Stimulated activated CD8-positive, alpha-beta memory T cell treated with anti-CD3 and anti-CD28 coated beads, Interleukin-7, amount 100 ng/mL, for 1 hour (primary cell): ENCODE measurements at places on chromosomes 5 and 9.

GRCh38 chr9:76302947-76303550, 91.2 kb downstream of the RFK start:
- DNase-seq: no peak

GRCh38 chr9:14170973-14171596, 142.9 kb downstream of the NFIB start:
- DNase-seq: no peak

DNA sequence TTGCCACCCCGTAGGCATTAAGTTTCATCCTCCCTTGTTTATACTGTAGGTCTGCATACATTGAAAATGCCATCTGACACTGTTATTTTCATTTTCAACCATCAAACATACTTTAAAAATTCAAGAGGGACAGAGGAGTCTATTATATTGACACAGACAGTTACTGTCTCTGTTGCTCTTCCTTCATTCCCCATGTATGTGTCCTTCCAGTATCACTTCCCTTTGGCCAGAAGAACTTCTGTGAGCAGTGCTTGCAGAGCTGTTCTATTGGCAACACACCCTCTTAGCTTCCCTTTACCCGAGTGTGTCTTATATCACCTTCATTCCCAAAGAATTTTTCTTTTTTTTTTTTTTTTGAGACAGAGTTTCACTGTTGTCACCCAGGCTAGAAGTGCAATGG, 42.8 kb downstream of the RASGEF1C start:
- no peak for DNase-seq

DNA sequence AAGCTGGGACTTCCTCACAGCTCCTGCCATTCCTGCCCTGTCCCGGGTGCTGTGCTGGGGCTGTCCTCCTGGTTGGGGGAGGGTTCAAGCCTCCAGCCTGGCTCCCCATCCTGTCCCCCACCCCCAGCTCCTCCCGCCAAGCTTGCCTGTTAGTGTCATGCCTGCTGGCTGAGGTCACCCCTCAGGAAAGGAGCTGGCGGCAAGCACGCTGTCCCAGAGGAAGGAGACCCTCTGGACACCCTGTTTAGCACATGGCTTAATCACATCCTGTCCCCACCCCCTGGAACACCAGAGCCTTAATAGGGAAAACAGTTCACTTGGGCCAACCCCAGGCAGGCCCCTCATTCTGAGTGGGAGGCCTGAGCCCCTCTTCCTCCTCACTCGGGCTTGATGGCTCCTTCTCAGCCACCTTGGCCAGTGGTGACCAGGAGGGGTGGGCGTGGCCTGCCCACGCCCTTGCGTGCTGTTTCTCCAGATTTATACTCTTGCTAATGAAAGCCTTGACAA, 9.2 kb upstream of the PHYHD1 start:
- no peak for DNase-seq

DNA sequence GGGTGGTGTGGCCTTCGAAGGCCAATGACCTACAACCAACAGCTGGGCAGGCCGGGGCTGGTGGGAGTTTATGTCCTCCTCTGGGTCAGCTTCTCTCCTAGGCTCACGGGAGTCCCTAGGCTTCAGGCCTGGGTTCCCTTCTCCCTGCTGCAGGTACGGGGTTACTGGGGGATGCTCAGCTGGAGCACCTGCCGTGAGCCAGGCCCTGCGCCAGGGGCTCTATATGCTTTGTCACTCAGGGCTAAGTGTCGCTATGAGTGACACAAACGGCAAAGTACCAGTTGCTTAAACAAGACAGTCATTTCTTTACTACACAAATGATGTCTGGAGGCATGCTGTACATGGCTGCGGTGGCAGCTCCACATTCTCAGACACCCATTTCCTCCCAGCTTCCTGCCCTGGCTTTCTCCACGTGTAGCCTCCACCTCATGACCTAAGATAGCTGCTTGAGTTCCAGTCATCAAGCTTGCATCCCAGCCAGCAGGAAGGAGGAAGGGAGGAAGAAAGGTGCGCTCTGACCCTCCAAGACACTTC, 22.5 kb upstream of the NINJ1 start:
- no peak for DNase-seq

GRCh38 chr9:122090981-122091380, 2.1 kb downstream of the TTLL11 start:
- DNase-seq: no peak

- no peak for DNase-seq
Observed at GRCh38 chr5:14231890-14232289, 88.7 kb downstream of the TRIO start.

DNA sequence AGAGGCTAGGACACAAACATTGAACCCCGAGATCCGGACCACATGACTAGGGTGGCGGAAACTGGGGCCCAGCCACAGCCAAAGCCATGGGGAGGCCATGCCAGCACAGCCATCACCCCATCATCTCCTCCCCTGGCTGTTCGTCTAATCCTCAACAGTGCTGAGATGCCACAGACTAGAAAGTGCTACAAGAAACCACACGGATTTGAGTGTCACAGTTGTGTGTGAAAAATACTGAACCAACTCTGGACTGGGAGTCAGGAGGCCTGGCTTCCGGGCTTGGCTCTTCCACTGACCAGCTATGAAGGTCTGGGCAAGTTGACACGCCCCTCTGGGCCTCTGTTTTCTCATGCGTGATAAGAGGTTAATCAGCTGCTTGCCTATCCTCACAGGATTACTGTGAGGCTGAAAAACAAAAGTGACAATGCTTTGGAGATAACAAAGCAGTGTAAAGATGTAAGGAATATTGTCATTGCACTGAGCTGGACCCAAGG, 38.8 kb upstream of the SHB start:
- no peak for DNase-seq

- no peak for DNase-seq
Observed at GRCh38 chr9:79551994-79552393, 19.8 kb upstream of the TLE4 start.

- DNase-seq: no peak
Observed at GRCh38 chr9:87862536-87863268, 20.0 kb upstream of the SPATA31E1 start.

DNA sequence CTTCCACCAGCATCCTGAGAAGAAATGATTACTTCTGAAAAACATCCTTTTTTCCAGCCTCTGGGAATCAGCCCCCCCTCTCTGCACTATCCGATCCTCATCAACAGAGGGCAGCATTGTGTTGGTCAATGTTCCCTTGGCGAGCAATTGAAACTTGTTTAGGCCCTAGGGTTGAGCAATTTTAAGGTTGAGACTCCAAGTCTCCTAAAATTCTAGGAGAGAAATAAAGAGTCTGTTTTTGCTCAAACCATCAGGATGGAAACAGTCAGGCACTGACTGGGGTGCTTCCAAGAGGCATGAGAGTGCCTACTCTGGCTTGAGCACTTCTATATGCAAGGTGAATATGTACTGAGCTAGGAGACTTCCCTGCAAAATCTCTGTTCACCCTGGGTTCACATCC, 12.4 kb upstream of the CYFIP2 start:
- no peak for DNase-seq

GRCh38 chr5:66041627-66042026, 102.5 kb upstream of the SREK1 start:
- no peak for DNase-seq

DNA sequence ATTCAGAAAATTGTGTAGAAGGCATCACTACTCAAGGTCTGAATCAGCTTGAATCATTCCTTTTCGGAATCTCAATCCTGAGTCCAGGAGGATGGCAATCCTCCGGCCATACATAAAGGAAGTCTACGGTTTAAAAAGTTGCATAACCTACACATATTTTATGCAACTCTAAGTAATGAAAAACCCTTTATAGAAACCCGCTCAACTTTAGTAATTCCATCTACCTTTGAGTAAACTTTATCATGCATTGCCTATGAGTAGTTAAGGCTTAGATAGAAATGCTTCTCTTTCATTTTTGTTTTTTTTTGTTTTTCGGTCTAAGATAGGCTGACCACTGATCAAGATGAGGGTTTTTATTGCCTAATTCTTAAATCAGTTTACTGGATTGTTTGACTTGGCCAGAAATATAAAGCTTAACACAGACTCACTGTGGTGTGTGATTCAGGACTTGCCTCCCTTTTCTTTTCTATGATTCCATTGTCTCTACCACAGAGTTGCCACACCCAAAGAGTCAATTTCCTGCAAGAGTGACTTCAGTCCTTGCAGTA, 85.0 kb downstream of the LURAP1L start:
- no peak for DNase-seq

- DNase-seq: no peak
Observed at GRCh38 chr5:122377026-122377425, 65.0 kb downstream of the SNCAIP start.

GRCh38 chr9:114050646-114051045, 27.5 kb downstream of the AMBP start:
- no peak for DNase-seq

GRCh38 chr9:19231126-19231903, 822 bp downstream of the DENND4C start:
- no peak for DNase-seq

DNA sequence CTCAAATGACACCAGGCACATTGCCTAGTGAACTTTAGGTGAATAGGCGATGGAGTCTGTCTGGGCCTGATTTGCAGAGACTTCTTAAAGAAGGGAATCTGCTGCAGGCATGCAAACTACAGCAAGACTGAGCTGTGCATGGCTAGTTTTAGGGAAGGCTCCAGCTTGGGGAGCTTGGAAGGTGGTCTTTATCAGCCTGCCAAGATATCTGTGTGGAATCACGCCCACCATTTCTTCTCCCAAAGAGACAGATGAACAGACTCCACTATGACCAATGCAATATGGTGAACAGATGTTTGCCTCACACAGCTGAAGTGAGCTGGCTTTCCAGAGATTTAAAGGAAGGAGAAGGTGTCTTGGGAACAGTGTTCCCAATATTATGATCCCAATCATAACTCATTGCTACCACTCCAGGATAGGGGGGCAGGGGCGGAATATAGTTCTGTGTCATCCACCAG, 129.0 kb upstream of the HMHB1 start:
- DNase-seq: no peak

DNA sequence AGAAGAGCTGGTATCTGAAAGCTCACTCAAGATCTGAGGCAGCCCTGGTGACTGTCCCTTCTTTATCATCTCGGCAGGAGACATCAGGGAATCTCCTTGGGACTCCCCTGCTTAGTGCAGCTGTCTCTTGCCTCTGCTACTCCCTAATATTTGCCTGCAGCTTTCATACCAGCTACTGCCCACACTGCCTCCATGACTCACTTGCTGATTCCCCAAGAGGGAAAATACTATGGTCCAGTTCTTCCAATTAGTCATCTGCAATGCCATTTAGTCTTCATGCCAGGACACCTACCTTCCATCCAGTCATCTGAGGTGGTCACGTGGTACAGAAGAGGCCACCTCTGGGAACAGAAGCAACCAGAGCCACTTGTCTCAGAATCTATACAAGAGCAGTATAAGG, 270.8 kb downstream of the NTRK2 start:
- no peak for DNase-seq

DNA sequence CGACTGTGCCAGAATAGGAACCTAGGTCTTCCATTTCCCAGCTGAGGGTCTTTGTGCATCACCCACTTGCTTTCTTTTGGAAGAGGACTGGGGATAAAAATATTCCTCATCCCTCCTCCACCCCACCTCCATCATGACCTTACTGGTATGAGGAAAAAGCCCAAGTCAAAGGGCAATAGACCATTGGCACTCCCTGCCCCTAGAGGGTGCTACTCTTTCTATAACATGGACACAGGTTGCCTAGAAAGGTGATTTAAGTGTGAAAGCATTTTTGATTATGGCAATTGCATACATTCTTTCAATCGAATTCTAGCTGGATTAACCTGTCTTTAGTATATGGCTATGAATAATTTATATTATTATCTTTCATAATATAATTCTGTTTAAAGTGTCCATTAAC, 22.8 kb upstream of the ZNF618 start:
- no peak for DNase-seq

- no peak for DNase-seq
Observed at GRCh38 chr5:168879929-168880328, 300.8 kb upstream of the PANK3 start.

GRCh38 chr9:12878351-12878978, 103.6 kb downstream of the LURAP1L start:
- no peak for DNase-seq

DNA sequence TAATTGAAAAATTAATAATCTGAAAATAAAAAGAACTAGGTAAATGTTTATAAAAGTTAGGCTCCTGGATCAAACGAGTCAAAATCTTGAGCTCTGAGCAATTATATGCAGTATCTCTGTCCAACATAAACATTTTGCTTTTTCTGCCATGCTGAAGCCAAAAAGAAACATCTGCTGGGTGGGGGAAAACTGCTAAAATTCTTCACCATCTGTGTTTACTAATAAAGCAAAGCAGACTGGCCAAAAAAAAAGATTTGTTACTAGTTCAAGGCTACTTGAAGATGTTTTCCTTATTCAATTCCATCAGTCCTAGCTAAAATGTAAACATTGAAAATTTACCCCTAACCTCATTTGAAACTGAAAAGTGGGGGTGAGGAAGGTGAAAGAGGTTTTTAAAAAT, 29.7 kb downstream of the GTF3C4 start:
- no peak for DNase-seq

- DNase-seq: no peak
Observed at GRCh38 chr9:97503862-97504210, 2.4 kb downstream of the TMOD1 start.
